ENCODE measurements at places on chromosomes 12 and 14.
A peak's percentile ranks its signal among the peaks of the same experiment; 100 is the strongest.

- no peak for DNase-seq
Measured at GRCh38 chr12:82968631-82969367, 282.1 kb downstream of the TMTC2 start.

GRCh38 chr12:53180931-53181645, 363 bp upstream of the CSAD start:
- peak; percentile 51 for DNase-seq

DNA sequence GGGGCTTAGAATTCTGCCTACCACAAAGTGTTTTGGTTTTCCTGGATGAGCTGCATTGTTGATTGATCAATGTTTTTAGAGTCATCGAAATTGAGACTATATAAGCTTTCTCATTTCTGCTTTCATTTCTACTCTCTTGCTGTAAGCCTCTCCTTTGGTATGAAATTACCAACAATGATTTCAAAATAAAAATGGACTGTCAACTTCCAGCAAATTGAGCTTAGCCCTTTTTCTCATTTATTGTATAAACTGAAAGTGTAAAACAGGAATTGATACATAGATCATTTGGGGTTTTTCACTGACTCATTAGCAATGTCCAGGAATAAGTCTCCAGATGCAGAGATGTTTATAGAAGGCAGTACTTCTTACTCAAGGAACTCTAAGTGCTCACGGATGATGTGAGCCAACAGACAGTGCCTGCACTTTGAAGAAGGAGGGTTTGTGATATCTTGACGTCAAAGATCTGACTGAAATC, 20.0 kb upstream of the PCNX1 start:
- no peak for DNase-seq

GRCh38 chr12:4435537-4435936, 10.1 kb downstream of the FGF6 start:
- DNase-seq, result no peak

- peak; percentile 92 for DNase-seq
Measured at GRCh38 chr12:1131811-1132224, 140.8 kb downstream of the ERC1 start.

GRCh38 chr12:76909290-76909689, 30.5 kb upstream of the CSRP2 start:
- no peak for DNase-seq

DNA sequence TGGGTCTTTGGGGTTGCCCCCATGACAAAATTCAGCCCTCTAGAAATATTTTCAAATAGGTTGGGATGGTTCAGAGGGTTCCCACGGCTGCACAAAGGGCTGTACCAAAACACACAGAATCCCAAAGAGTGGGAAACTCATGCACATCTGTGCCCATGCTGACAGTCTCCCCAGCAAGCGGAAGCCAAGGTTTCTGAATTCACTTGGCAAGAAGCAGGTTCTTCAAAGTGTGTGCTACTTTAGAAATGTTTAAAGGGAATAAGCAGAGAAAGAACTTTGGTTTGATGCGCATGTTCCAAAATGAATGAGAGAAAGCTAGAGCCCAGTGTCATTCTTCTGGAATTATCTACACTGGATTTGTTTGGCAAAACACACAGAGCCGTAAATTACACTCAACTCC, 46.7 kb downstream of the FOXN3 start:
- DNase-seq, result no peak

DNA sequence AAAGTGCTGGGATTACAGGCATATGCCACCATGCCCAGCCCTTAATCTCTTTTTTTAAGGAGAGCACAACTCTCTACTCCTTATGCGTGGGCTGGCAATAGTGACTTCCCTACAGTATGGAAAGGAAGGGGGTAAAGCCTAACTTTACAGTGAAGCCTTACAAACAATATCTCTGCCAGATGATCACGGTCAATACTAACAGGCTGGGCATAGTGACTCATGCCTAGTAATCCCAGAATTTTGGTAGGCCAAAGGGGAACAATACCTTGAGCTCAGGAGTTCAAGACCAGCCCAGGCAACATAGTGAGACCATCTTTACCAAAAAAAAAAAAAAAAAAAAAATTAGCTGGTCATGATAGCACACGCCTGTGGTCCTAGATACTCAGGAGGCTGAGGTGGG, 5.6 kb downstream of the PYM1 start:
- no peak for DNase-seq

- peak; percentile 90 for DNase-seq
Measured at GRCh38 chr12:91529829-91530228, 347.2 kb upstream of the DCN start.

GRCh38 chr12:71393625-71394024, 46.0 kb upstream of the LGR5 start:
- DNase-seq, result no peak

DNA sequence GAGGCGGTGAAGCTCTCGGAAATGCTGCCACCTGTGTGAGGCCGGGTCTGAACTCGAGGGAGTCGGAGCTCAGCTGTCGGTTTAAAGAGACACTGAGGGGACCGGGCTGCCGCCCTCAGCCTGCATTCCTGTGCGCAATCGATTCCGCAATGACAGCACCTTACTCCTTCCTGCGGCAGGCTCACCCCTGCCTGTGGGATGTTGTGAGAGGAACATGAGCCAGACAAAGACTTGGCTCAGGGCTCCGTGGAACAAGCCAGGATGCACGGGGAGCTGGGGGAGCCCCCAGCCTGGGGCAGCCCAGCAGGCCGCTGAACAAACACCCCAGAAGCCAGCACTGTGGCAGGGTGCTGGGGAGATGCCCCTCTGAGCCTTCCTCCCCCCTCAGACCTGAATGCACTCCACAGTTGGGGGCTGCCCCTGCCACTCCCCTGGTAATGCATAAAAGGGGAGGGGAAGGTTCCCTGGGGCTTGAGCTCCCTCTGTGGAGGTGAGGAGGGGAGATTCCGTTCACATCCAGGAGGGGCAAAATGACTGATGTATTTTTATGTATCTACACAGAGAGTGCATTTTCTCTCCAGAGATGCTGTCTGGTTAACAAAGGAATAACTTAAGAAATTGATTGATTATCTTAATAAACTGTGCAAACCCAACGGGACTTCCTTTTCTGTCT, 20.6 kb downstream of the RFLNA start:
- DNase-seq, result no peak

- no peak for DNase-seq
Measured at GRCh38 chr14:68772761-68773381, 20.0 kb downstream of the ZFP36L1 start.

Data from LNCaP clone FGC (cell line).